ENCODE measurements at places on chromosomes 13 and 19.

GRCh38 chr13:29746148-29746677 is 104.2 kb downstream of the UBL3 start:
- DNase-seq = no peak

DNA sequence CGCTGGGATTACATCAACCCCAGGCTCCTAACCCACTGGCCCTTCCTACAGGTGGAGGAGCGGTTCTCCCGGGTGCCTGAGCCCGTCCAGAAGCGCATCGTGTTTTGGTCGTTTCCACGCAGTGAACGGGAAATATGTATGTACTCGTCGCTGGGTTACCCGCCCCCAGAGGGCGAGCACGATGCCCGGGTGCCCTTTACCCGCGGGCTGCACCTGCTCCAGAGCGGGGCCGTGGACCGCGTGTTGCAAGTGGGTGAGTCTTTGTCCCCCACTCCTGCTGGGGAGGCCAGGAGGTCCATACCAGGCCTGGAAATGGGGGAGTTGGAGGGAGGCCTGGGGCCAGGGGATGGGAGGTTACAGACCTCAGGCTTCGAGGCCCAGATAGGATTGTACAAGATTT is 4.4 kb downstream of the ZSWIM4 start:
- no peak for DNase-seq

- DNase-seq = no peak
These were observed 15.5 kb downstream of the DPF1 start for GRCh38 chr19:38208571-38208970.

GRCh38 chr13:111949311-111949710 is 117.6 kb upstream of the SOX1 start:
- DNase-seq = no peak

GRCh38 chr19:41564515-41565378 is 11.2 kb upstream of the CEACAM21 start:
- DNase-seq = no peak

GRCh38 chr13:28339419-28339818 is 155.5 kb downstream of the FLT1 start:
- no peak for DNase-seq

GRCh38 chr13:20873348-20873747 is 29.2 kb downstream of the XPO4 start:
- no peak for DNase-seq

GRCh38 chr19:49555600-49556411 is 24.6 kb downstream of the NOSIP start:
- no peak for DNase-seq
